Stimulated activated CD8-positive, alpha-beta memory T cell treated with anti-CD3 and anti-CD28 coated beads, Interleukin-4, amount 100 ng/mL, for 4 hours (primary cell): ENCODE measurements at places on chromosomes 12 and 14.

- DNase-seq = no peak
Observed at GRCh38 chr14:36659822-36660735, 1.6 kb upstream of the PAX9 start.

DNA sequence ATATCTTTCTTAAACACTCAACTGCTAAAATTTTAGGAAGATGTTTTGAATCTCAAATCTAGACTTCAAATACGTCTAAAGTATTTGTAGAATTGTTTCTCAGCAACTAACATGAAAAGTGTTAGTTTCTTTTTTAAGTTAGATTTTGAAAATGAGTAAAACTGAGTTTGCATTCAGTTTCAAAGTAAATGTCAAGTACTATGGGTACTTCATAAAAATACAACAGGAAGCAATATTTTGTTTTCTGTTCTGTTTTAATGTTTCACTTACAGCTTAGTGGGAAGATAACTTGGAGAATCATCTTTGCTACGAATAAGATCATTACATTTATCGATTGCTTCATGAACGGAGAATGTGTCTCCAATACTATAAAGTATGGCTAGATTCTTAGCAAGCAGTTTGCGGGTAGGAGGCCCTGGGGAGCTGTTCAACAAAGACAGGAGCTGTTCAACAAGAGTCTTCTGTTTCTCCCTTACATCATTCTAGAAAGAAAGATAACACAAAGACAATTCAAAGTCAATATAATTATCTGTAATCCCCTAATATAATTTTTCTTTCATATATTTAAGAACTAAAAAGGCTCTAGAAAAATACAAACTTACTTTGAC, 20.2 kb downstream of the HEATR5A start:
- DNase-seq = no peak

- no peak for DNase-seq
Observed at GRCh38 chr12:31600750-31601149, 9.8 kb upstream of the DENND5B start.

- DNase-seq = no peak
Observed at GRCh38 chr12:92971859-92972524, 42.9 kb upstream of the EEA1 start.

DNA sequence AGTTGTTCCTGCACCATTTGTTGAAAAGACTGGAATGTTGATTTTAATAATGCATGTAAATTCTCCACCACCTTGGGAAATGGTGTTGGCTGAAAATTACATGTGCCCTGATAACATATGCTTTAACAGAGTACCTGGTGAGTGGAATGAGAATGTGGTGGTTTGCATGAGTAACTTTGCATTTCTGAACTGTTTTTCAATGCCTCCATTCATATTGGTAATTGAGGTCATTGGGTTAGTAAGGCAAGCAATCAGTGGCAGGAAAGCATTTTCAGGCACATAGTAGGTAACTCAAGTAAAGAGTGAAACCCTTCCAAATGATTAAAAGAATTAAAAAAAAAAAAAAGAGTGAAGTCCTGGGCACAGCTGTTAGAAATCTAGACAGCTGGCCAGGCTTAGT, 32.2 kb upstream of the BICD1 start:
- DNase-seq = no peak
